AG10803 (cell line): ENCODE measurements at places on chromosomes 3 and 15.

DNA sequence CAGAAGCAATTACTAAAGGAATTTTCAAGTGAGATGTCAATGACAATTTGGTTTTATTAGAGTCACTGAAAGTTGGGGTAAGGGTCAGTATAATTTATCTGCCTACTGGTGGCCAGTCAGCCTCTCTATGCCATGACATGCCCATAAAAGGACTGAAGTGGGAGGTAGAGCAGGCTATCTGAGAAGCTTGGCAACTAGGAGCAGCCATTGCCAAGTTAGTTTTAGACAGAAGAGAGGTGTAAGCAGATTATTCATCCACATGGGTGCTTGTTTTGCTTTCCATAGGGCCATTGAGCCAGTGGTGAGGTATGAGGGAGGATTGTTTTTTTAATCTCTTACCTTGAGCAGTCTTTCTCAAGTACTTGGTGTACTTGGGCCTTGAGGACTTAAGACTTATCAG, 8.1 kb upstream of the RBP1 start:
- DNase-seq = no peak

DNA sequence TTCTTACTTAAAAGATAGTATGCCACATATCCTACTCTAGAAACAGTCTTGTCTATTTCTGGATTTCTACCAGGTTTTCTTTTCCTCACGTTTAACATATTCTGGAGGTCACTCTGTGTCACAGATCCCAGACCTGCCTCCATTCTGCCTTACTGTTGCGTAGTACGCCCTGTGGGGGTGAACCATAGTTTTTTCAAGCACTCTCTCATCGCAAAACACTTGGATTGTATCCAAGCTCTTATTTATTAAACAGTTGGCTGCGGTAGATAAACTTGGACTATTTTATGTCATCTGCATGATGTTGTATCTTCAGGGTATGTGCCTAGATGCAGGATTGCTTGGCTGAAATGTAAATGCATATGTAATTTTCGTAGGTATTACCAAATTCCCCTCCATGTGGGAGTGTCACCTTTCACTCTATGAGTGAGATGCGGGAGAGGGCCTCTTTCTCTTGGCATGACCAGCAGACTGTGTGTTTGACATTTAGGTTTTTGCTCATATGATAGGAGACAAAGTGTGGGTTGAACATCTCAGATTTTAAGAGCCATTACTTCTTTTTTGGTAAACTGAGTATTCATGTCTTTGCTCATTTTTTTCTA, 55.8 kb downstream of the ABTB1 start:
- DNase-seq = no peak

- DNase-seq = no peak
These were observed 590.2 kb downstream of the RBMS3 start for GRCh38 chr3:29871087-29871486.

DNA sequence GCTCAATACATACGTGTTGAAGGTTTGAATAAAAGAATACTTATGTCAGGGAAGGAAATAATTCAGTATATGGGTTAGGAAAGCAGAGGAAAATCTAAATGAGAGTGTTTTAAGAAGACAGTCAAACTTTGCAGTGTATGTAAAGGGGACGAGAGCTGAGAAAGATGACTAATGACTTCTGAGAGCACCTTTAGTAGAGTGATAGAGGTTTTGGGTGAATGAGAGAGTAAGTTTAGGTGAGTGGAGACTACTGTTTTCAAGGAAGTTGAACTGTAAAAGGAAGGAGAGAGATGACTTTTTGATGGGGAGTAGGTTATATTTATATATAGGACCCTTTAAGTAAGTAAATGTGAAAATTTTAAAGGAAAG, 9.4 kb downstream of the TBC1D23 start:
- DNase-seq = no peak

DNA sequence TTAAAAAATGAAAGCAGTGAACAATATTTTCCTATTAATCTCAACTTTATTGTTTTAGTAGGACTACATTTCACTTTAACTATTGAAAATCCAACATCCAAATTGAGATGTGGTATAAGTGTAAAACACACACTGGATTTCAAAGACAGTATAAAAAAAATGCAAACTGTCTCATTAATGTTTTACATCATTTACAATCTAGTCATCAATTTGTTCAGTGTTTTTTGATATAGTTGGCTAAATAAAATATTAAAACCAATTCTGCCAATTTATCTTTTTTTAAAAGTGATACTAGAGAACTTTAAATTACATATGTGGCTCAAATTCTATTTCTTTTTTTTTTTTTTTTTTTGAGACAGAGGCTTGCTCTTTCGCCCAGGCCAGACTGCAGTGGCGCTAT, 95.1 kb downstream of the NPTN start:
- DNase-seq = no peak
